ENCODE measurements at places on chromosomes 1 and 21.

DNA sequence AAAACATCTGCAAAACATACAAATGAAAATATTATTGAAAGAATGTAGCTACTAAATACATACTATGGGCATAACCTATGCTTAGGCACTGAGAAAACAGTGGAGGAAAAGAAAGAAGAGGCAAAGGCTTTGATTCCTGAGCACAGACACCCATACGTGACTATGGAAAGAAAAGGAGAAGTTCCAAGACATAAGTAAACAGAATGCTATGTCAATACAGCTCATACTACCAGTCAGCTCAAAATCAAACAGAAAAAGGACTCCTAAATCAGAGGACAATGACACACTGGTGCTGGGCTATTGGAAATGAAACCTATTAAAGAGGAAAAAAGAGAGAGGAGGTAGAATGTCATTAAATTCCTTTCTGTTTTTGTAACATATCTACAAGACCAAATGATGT lies 225.4 kb downstream of the SMYD3 start:
- DNase-seq, result no peak

DNA sequence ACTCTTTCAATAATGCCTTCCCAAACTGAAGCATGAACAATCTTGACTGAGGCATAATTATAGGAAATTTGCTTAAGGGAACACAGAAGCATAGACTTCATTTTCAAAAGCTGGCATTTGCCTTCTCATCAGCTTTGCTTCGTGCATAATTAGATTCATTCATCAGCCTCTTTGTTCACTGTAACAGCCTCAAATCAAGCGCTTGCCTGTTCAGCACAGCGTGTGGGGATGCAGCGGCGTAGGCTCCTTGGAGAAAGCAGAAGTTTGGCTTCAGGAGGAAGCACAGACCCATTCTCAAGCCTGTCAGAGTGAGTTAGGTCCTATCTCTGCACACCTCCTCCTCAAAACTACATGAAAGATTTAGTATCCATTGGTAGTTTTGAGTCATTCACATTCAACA lies 246.4 kb upstream of the MAP1LC3C start:
- no peak for DNase-seq

DNA sequence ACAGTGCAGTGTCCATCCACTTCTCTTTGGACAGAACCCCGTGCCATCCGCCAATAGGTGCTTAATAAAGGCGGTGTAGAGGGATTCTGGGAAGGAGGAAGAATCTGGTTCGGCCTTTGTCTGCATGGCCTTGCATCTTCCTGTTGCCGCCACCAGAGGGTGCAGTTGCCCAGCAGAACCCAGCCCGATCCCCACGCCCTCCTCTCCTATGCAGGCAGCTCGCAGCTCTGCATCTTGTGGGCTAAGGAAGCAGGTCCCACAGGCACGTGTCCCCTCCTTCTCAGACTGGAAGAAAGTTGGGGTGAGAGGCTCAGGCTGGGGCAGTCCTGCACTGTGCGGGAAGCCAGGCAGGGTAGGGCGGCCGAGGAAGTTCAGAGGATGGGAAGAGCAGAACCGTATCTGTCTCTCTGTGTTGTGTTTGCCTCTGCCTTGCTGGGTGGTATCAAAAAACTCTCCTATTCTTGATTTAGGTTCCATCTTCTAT lies 20.8 kb downstream of the NAV1 start:
- DNase-seq, result peak; percentile 48

DNA sequence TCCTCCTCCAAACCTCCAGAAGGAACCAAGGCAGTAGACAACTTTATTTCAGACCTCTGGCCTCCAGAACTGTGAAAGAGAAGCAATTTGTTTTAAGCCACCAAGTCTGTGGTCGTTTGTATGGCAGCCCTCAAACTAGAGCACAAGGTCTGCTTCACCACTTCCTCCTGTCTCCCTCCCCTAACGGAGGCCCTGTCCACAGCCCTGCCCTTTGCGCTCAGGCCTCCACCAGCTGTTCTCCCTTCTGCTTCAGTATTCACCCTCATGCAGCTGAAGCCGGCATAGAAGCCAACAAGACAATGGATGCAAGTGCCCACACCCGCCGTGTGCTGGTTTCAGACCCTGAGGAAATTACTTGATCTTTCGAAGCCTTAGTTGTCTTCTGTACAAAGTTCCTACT lies 364.1 kb downstream of the HHAT start:
- DNase-seq, result no peak

DNA sequence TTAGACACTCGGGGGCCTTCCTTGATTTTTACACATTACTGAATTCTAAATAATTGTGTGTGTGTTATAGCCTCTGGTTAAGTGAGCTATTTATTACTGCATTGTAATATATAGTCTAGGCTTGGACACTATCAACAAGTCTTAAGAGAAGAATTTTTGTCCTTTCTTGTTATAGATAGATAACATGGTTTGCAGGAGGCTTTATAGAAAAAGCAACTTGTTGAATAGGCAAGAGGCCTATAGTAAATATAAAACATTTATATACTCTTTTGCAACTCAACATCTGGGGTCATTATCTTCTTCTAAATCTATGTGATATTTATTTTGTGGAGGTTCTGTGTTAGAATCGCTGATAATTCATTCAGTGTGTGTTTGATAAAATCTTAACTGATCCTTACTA lies 293.8 kb downstream of the NFIA start:
- no peak for DNase-seq

GRCh38 chr21:35896060-35896459 lies 164.3 kb downstream of the SETD4 start:
- DNase-seq, result no peak

GRCh38 chr21:42493109-42494060 lies 2.6 kb downstream of the RSPH1 start:
- no peak for DNase-seq

DNA sequence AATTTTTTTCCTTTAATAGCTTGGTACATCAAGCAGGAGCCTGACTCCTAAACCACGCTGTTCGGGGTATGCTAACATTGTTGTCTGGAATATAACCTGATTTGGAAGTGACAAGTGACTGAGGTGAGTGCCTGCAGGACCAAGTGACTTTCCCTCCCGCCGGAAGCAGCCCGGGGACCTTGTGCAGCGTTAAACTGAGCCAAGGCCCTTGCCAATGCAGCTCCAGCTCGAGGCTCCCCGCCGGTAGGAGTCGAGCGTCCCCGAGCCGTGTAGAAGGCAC lies 716 bp upstream of the MTARC1 start:
- DNase-seq, result no peak

DNA sequence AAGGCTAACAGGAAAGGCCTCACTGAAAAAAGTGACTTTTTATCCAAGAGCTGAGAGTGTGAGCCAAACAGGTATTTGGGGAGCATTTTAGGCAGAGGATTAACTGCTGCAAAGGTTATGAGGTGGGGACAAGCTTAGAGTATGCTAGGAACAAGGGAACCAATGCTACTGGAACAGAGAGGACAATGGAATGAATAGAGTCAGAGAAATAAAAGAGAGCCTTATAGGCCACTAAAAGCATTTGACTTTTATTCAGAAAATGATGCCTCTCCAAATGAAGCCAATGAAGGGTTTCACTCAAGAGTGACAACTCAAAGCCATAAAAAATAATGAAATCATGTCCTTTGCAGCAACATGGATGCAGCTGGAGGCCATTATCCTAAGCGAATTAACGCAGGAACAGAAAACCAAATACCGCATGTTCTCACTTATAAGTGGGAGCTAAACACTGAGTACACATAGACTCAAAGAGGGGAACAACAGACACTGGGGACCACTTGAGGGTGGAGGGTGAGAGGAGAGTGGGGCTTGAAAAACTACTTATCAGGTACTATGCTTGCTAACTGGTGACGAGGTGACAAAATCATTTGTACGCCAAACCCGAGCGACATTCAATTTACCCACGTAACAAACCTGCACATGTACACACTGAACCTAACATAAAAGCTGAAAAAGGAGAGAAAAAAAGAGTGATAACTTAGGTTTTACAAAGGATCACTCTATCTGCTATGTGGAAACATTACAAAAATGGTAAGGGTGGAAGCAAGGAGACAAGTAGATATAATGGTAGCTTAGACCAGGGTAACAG lies 11.1 kb downstream of the PTP4A2 start:
- DNase-seq, result no peak

DNA sequence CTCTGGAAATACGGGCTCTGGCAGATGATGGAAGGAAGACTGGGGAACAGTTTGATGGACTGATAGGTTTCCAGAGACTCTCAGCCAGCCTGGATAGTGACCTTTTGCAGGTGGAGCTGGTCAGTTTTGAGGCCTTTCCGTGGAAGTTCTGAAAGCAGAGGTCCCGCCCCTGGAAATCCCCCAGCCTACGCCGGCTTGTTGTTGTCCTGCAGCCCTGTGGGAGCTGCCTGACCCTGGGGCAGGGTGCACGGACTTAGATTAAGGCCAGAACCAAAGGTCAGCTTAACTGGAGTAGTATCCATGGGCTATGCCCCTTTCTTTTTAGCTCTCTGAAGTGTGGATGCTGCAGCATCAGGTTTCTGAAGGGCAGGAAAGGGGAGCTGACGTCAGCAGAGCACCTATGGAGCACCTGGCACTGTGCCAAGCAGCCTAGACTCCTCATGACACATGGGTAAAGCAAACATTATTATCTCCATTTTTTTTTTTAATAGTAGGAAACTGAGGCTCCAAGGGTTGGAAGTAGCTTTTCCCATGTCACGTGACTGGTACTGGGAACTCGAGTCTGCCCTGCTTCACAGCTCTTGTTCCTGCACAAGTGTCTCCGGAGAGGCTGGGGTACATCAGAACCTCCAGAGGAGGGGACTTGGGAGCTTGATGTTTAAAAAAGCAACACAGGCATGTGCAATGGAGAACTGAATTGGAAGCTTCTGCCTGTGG lies 38.5 kb downstream of the IER5 start:
- DNase-seq, result no peak

GRCh38 chr1:27339213-27339612 lies 2.6 kb upstream of the SYTL1 start:
- DNase-seq, result no peak

DNA sequence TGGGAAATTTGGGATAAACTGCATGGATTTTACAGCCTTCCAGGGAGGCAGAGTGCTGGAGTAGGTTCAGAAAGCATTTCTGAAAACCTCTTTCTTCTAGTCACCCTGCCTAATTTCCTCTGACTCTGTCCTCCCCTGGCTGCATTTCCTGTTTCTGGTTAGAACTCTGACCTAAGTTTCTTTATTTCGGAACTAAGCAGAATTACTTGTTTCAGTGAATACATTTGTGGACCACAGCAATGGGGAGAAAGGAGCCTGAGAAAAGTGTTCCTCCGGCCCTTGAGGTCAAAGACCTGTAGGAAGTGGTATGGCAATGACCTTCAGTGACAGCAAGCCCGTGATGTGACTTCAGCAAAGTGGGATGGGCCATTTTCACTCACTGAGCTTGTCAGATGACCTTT lies 173.4 kb upstream of the RUNX1 start:
- no peak for DNase-seq

GRCh38 chr1:3370856-3371703 lies 83.4 kb upstream of the ARHGEF16 start:
- DNase-seq, result no peak
